ENCODE measurements at places on chromosomes 6 and 20. TPM values are rescaled to one million over a fixed set of nuclear protein-coding genes. Genes with fewer than 3 reads are reported as not detected.
A peak's percentile ranks its signal among the peaks of the same experiment; 100 is the strongest.

DNA sequence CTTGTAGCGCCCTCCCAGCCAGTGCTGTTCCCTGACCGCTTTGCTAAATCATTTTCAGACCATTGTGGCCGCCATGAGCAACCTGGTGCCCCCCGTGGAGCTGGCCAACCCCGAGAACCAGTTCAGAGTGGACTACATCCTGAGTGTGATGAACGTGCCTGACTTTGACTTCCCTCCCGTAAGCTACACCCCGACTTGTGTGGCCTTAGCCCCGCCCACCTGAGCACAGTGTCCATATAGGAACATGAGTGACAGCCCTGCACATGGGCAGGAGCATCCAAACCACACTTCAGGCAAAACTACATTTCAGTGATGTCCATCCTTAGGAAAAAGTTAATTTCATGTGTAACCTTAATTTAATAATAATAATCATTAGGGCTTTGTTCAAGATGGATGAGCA lies 51.1 kb downstream of the GNAS start:
- DNase-seq: no peak
- H3K27ac ChIP-seq: no peak overlapping the region
- H3K4me3 ChIP-seq: no peak overlapping the region
- H3K4me1 ChIP-seq: peaks cover 35% of the 10 kb centered on the region
- no peaks in the 10 kb centered on the region for H3K27me3 ChIP-seq

DNA sequence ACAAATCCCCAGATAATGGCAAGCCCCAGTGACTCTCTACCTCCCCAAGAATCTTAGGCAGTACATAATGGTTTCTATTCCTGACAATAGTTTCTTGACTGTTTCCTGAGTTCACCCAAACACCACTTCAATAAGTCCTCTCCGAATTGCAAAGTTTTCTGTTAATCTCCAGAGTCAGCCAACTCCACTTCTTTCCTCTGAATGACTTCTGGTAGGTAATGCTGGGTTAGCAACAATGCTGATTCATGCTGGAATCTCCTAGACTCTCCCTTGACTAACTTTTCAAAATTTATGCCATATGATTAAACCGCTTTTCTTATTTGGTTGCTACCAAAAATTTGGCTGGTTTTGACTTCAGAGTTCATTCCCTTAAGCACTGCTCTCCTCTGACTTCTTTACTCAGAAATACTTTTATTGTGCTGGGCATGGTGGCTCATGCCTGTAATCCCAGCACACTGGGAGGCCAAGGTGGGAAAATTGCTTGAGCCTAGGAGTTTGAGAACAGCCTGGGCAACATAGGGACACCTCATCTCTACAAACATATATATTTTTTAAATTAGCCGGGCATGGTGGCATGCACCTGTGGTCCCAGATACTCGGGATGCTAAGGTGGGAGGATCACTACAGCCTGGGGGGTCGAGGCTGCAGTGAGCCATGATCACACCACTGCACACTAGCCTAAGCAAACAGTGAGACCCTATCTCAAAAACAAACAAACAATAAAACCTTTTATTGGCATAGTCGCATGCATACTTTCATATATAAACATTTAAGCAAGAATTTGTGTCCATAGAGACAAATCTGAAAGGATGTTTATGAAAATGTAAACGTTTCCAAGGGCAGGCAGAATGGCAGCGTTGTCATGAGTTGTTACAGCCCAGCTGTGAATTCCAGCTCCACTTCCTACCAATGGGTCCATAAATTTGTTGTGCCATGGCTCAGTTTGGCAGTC lies 249.3 kb upstream of the PLN start:
- H3K27me3 ChIP-seq: no peaks in the 10 kb centered on the region
- H3K27ac ChIP-seq: no peak overlapping the region
- H3K36me3 ChIP-seq: no peaks in the 10 kb centered on the region
- no peak for DNase-seq

DNA sequence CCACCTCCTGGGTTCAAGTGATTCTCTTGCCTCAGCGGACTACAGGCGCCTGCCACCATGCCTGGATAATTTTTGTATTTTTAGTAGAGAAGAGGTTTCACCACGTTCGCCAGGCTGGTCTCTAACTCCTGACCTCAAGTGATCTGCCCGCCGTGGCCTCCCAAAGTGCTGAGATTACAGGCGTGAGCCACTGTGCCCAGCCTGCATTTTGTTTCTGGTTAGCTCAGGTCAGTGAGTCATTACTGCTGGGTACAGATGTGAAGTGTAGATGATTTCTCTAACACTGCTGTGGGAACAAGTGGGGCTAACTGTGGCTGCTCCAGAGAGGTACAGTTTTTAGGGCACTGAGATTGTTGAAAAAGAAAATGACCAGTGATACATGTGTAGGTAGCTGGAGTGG lies 188.6 kb downstream of the PRL start:
- 0 out of 2 replicates have a peak, but pooled peaks cover 8% of the 10 kb centered on the region for H3K36me3 ChIP-seq
- H3K4me1 ChIP-seq: no peaks in the 10 kb centered on the region
- no peaks in the 10 kb centered on the region for H3K27me3 ChIP-seq
- no peak for DNase-seq

GRCh38 chr20:50969912-50970311 lies 11.3 kb downstream of the MOCS3 start:
- no peak overlapping the region for H3K4me3 ChIP-seq
- no peak for DNase-seq
- no peaks in the 10 kb centered on the region for H3K4me1 ChIP-seq

DNA sequence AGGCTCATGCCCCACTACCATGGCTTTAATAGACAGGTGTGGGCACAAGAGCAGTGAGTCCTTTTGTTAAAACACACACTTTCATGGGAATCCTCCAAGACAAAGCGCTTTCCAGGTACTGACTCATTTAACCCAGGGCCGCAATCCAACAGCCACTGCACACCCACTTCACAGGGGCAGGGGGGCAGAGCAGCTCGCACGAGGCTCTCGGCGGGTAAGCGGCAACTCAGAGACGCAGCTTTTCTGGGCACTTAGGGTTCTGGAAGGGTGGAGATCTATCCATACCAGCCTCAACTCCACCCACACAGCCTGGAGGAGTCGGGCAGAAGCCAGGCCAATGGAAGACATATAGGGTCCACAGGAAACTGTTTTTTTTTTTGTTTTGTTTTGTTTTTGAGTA lies 28.6 kb downstream of the PSMG4 start:
- no peak for DNase-seq
- H3K27ac ChIP-seq: no peak overlapping the region
- peaks cover 8% of the 10 kb centered on the region for H3K4me1 ChIP-seq
- H3K27me3 ChIP-seq: no peaks in the 10 kb centered on the region

- H3K4me1 ChIP-seq: no peaks in the 10 kb centered on the region
- DNase-seq: peak; percentile 13
- H3K27me3 ChIP-seq: peaks cover 14% of the 10 kb centered on the region
- H3K27ac ChIP-seq: no peak overlapping the region
- no peaks in the 10 kb centered on the region for H3K36me3 ChIP-seq
Measured at GRCh38 chr20:30815577-30816181, 441.8 kb upstream of the DEFB115 start.

- H3K27ac ChIP-seq: no peak overlapping the region
- H3K36me3 ChIP-seq: no peaks in the 10 kb centered on the region
- no peak overlapping the region for H3K4me3 ChIP-seq
Measured at GRCh38 chr6:7200598-7201443, 93.1 kb downstream of the RREB1 start.

DNA sequence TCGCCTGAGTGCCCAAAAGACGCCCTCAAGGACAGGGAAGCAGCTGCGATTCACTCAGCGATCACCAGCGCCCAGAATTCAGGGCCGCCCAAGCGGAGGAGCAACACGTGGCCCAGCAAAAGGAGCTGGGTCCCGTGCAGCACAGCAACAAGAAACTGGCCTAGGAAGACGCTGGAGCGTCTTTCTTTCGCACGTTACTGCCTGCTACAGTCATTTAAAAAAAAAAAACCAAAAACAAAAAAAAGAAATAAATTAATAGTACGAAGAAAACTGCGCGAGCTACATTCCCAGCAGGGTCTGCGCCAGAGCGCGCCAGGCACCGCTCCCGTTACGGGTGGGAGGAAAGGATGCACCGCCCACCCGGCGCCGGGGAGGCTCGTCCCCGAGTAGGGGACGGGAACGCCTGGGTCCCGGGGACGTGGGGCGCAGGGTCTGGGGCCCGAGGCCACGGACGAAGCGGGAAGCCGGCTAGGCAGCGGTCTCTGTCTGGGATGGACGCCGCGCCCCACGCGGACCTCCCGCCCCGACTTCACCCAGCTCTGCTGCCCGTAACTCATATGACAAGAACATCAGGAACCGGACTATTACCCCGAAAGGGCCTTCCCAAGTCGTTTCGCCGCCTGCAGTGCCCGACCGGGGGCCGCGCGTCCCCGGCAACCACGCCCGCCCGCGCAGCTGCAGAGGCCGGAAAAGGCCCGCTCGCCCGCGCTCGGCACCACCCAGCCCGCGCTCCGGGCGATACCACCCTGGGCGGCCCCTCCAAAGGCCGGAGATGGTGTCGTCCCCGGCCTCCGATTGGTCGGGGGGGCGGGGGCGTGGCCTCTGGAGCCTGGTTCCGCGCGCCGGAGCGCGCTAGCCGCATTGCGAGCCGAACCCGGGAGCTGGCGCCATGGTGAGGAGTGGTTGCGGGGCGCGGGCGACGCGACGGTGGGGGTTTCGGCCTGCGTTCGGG lies at the start of gene NOP56:
TSS of gene NOP56 (plus strand) at position 861 of the 952 bp plus-strand sequence. CDS start at position 890, 29 bp downstream.
- H3K4me1 ChIP-seq: peaks cover 15% of the 10 kb centered on the region
- peak within 1 kb of the TSS; percentile 93 for H3K27ac ChIP-seq
- peak; percentile 91 for DNase-seq
- H3K27me3 ChIP-seq: no peaks in the 10 kb centered on the region

- H3K27me3 ChIP-seq: no peaks in the 10 kb centered on the region
Measured at GRCh38 chr20:59827138-59828056, 106.0 kb downstream of the SYCP2 start.

- H3K27me3 ChIP-seq: no peaks in the 10 kb centered on the region
- no peak overlapping the region for H3K27ac ChIP-seq
Measured at GRCh38 chr6:20205722-20206161, 6.5 kb downstream of the MBOAT1 start.

DNA sequence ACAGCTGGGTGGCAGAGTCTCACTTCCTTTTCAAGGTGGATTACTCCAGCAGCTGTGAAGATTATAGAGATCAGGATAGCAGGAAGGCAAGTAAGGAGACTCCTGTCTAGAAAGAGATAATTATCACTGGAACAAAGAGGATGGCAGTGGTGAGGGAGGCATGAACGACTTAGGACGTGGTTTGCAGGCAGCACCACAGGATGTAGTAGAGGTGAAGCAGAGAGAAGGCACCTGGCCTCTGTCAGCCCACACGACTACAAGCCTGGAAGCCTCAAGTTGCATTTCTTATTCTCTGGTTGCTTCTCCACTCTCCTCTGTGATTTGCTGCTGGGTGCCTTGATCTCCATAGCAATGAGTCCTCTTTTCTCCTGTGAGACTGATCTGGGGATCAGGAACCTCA lies 62.7 kb downstream of the TSHZ2 start:
- no peak for DNase-seq
- H3K27ac ChIP-seq: no peak overlapping the region
- H3K4me1 ChIP-seq: no peaks in the 10 kb centered on the region
- H3K27me3 ChIP-seq: no peaks in the 10 kb centered on the region
- no peak overlapping the region for H3K4me3 ChIP-seq

DNA sequence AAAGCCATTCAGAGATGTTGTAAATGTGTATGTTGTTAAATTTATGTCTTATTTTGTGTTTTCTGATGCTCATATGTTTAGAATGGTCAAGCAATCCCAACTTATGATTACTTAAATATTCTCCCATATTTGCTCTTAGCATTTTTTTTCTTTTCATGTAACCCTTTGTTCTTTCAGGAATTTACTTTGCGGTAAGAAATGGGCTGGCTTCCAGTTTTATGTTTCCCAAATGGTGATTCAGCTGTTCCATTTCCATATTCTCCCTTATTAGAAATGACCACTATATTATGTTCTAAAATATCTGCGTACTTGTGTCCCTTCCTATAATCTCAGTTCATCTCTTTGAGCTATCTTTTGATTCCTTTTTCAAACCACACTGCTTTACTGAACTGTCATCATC lies 113.7 kb downstream of the CDH26 start:
- H3K36me3 ChIP-seq: no peaks in the 10 kb centered on the region
- no peak overlapping the region for H3K27ac ChIP-seq
- DNase-seq: no peak
- H3K4me1 ChIP-seq: no peaks in the 10 kb centered on the region
- H3K4me3 ChIP-seq: no peak overlapping the region

GRCh38 chr6:93624408-93624807 lies 205.0 kb upstream of the EPHA7 start:
- DNase-seq: no peak
- no peaks in the 10 kb centered on the region for H3K27me3 ChIP-seq
- H3K4me3 ChIP-seq: no peak overlapping the region
- no peak overlapping the region for H3K27ac ChIP-seq
- no peaks in the 10 kb centered on the region for H3K36me3 ChIP-seq

GRCh38 chr6:112036088-112036637 lies 17.7 kb upstream of the CCN6 start:
- no peaks in the 10 kb centered on the region for H3K27me3 ChIP-seq
- H3K4me3 ChIP-seq: no peak overlapping the region
- no peak overlapping the region for H3K27ac ChIP-seq
- H3K4me1 ChIP-seq: peaks cover 3% of the 10 kb centered on the region
- no peaks in the 10 kb centered on the region for H3K36me3 ChIP-seq
- no peak for DNase-seq

DNA sequence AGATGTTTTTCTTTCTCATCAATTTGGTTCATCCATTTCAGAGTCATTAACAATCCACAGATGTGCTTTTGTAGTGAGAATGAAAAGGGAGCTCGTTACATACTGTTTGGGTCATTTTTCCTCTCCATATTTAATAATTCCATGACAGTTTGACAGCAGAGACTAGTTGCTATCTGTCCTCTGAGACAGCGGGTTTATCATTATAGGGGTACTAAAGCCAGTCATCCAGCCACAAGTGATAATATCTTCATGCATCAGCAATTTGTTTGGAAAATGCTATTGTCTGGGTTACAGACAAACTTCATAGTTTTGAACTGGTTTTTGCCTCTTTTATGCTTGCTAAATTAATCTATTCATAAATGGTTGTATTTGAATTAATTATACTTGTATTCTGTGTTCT lies 350.6 kb upstream of the FLRT3 start:
- no peak for DNase-seq
- H3K36me3 ChIP-seq: no peaks in the 10 kb centered on the region
- H3K27ac ChIP-seq: no peak overlapping the region
- no peaks in the 10 kb centered on the region for H3K4me1 ChIP-seq
- no peak overlapping the region for H3K4me3 ChIP-seq

GRCh38 chr6:163705923-163706322 lies 291.4 kb downstream of the QKI start:
- H3K4me3 ChIP-seq: no peak overlapping the region
- H3K4me1 ChIP-seq: no peaks in the 10 kb centered on the region
- no peaks in the 10 kb centered on the region for H3K27me3 ChIP-seq
- no peak for DNase-seq
- H3K27ac ChIP-seq: no peak overlapping the region

GRCh38 chr6:35452183-35453090 lies at the start of gene FANCE:
TSS of gene FANCE (plus strand) at chr6:35452338. CDS start at chr6:35452546, 208 bp downstream.
- 0 out of 2 replicates have a peak, but pooled peaks cover 4% of the 10 kb centered on the region for H3K36me3 ChIP-seq
- 0 out of 2 replicates have a peak within 1 kb of the TSS, but pooled peaks have one; percentile 6 for H3K27ac ChIP-seq
- H3K27me3 ChIP-seq: peaks cover 9% of the 10 kb centered on the region
- peak; percentile 99 for DNase-seq
- H3K4me1 ChIP-seq: peaks cover 27% of the 10 kb centered on the region

- H3K4me1 ChIP-seq: peaks cover 6% of the 10 kb centered on the region
- H3K27me3 ChIP-seq: no peaks in the 10 kb centered on the region
- H3K36me3 ChIP-seq: no peaks in the 10 kb centered on the region
- H3K4me3 ChIP-seq: no peak overlapping the region
- H3K27ac ChIP-seq: no peak overlapping the region
- DNase-seq: no peak
Measured at GRCh38 chr6:112038268-112038667, 15.6 kb upstream of the CCN6 start.

FAM50B gene
- 3.3 TPM for polyA plus RNA-seq

HSPA12B gene
- 3.3 TPM for polyA plus RNA-seq

ZNF184 gene
- polyA plus RNA-seq: 6.0 TPM

RSPO3 gene
- polyA plus RNA-seq: 0.30 TPM

IFNGR1 gene
- polyA plus RNA-seq: 21.3 TPM

TMEM30A gene
- polyA plus RNA-seq: 61.7 TPM

PLEKHG1 gene
- 0.89 TPM for polyA plus RNA-seq

SEL1L2 gene
- polyA plus RNA-seq: not detected

ANKEF1 gene
- 4.6 TPM for polyA plus RNA-seq

All from GM23338 (cell line).